ENCODE measurements at places on chromosomes 3 and 15.
A peak's percentile ranks its signal among the peaks of the same experiment; 100 is the strongest.

DNA sequence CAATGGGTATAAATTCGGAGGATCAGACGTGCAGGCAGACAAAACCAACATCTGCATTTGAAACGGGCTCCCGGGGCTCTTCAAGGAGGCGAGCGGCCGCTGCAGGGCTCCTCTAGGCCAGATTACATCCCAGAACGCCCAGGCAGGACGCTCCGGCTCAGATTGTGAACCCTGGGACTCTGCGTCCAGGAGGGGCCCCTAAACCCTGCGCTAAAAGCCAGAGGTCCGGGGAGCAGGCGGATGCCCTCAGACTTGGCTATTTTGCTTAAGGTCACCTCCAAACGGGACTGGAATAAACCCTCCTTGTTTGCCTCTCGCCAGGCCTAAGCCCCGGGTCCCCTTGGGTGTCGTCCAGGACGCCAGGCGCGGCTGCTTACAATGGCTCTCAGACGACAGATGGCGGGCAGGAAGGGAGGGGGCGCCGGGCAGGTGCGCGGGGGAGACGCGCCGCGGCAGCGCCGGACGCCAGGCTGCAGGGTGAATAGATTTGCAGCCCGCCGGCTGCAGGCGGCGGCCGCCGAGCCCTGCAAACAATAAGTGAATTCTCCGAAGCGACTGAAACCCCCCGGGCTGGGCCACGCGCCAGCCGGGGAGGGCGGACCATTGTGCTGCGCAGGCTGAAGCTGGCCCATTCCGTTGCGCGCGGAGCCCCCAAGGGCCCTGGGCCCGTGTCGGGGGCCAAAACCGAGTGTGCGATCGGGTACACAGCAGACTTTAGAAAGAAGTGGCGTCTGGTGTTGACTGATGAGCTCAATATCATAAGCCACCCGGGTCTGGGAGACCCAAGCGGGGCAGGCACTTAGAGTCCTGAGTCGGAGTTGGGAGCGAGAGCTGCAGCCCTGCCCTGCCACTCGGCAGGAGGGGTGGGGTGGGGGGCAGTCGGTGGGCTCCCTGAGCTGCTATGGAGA, 32.3 kb upstream of the AMOTL2 start:
- no peak for DNase-seq

DNA sequence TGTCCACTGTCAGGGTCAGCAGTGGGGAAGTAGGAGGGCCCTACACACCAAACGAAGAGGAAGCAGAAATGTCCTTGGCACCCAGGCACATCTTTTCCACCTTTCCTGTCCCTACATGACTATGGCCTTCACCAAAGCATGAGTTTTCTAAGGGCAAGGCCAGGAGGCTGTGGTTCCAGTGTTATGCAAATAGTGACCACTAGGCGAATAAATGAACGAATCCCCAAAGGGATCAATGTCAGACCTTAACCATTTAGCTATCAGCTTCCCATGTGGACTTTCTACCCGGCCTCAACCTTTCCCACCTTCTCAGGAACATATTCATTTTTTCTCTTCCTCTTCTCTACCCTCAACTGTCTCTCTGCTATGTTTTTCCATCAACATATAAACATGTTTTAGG, 63.1 kb downstream of the NTRK3 start:
- DNase-seq, result no peak

GRCh38 chr3:6172871-6173642, 687.9 kb upstream of the GRM7 start:
- DNase-seq, result no peak

DNA sequence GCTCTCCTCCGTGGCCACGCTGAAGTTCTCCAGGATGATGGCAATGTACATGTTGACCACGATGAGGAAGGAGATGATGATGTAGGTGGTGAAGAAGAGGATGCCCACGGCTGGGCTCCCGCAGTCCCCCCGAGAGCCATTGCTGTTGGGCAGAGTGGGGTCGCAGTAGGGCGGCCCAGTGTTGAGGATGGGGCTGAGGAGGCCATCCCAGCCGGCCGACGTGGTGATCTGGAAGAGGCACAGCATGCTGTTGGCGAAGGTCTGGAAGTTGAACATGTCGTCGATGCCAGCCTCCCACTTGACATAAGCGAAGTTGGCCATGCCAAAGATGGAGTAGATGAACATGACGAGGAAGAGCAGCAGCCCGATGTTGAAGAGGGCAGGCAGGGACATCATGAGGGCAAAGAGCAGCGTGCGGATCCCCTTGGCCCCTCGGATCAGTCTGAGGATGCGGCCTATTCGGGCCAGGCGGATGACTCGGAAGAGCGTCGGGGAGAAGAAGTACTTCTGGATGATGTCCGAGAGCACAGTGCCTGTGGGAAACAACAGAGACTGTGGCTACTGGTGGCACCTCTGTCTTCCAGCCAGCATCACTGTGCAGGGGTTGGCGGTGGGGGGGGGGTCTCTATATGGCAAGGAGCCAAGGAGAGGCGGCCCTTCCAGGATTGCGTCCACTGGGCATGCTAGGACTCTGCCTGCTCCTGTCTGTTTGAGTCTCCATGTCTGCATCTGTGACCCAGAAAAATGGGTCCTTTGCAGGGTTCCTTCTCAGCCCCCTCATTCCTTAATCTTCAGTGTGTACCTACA, 55.1 kb downstream of the EXOG start:
- no peak for DNase-seq

DNA sequence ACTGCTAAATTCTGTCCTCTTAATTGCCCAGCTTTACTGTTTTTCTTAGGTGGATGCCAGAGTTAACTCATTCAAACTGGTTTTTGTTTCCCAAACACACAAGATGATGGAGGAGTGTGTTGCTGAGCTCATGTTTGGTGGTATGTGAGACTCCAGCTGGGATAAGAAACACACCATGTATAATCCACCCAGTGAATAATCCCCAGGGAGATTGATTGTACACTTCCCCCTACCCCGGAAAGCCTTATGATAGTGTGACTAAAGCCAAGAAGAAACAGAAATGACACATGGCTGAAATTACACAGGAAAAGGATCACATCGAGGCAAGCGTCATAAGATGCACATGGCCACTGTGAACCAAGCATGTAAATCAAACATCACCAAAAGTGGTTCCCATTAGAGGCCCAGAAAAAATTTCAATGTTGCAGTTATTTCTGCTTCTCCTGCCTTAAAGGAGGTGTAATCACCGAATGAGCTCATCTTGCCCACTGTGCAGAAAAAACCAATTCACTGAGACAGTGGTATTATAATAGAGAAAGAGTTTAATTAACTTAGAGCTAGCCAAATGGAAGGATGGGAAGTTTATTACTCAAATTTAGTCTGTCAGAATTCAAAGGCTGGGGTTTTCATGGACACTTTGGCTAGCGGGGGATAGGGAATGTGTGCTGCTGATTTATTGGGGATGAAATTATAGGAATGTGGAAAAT, 56.7 kb upstream of the MAGI1 start:
- no peak for DNase-seq

GRCh38 chr3:43844757-43845156, 154.0 kb downstream of the ABHD5 start:
- no peak for DNase-seq

- DNase-seq, result no peak
These were observed 92.9 kb downstream of the THRB start for GRCh38 chr3:24401811-24402185.

DNA sequence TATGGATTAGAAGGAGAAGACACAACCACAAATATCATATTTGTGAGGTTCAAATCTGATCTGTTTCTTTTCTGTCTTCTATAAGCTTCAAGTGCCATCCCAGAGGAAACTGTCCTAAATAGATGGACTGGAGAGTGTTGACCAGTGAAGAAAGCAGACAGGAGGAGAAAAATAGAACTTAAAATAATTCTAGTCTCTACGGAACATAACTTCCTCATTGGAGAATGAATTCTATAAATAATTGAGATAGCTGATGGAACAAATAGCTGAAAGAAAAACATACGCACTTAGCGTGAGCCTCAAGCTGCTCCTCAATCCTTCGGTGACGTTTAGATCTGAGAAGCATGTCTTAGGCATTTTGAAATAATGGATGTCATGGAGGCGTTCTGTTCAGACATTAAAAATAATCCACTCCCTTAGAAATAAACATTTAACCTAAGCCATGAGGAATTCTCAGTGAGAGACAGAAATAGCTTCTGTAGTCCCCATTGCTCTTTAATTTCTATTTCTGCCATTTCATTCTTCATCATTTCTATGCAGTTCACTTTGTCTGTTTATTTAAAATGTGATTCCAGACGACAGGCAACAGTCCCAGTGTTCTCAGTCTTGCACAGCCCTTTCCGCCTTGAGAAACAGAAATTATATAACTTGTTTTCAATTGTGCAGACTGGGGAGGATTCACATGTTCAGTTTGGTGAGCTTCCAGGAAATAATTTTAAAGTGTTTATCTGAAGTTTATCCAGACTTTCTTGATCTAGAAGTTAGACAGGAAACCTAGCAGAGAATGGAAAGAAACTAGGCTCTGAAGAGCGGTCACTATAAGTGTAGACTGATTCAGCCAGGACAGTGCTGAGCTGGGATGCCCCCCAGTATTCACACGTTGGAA, 97.3 kb downstream of the NR1D2 start:
- DNase-seq, result no peak

- DNase-seq, result no peak
These were observed 9.8 kb upstream of the BMF start for GRCh38 chr15:40118473-40118872.

DNA sequence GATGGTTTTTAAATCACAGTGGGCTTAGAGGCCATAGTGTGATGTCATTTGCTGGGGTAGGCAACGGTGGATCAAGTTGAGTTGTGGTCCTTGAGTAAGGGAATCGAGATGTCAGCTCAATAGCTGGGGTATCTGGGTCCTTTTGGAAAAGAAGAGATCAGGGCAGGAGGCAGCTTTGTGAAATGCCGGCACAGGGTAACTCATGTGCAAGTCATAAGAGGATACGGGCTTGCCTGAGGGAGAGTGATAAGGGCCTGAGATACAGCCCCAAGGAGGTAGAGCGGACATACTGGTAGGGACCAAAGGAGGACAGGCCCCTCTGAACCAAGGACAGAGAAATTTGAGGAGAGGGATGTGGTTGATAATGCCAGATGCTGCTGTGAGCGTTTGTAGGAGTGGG, 4.2 kb upstream of the FAM131A start:
- DNase-seq, result no peak

DNA sequence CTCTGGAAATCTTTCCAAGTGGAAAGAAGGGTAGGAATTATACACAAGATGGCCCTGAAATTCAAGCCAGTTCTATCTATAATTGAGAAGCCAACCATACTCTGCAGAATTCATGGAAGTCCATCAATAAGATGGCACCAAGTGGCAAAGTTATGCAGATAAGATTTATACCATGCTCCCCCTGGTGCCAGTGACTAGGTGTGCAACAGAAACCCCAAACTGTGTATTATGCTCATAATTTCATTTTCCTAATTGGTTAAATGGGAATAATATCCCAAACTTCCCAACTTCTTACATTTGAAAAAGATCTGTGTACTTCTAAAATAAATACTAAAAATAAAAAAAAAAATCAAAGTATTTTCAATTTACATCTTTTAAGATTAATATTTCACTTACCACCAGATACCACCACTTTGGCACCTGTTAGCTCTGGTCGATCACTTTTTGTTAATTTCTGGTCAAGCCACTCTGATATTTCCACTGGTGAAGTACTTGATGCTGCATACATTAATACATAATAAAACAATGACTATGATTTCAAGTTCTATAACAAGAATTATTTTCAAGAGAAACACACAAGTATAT, 25.9 kb downstream of the ETFA start:
- DNase-seq, result no peak

DNA sequence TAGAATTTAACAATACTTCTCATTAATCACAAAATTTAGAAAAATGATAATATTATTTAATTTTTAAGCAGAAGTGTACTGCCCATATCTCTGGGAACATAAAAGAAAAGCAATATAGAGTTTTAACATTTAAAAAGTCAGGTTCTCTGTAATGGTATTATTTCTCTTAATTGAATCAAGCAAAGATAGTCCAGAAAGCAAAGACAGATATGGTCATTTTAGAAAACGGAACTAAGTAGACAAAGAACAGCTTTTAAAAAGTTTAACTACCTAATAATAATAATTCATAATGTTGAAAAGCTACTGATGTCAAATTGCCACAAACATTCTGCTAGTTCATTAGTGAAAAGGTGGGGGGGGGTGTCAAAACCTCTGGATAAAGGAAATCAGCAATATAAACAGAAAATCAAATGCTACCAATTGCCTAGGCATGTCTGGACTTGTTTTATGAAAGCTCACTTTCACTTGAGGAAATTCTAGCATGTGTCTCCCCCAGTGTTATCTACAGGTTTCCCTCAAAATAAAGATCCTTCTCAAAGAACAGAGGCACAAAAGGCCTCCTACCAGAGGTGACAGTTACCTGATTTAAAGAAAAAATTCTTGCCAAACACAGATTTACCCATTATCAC, 1.7 kb downstream of the ZMAT3 start:
- no peak for DNase-seq

- DNase-seq, result no peak
These were observed 2.4 kb upstream of the RASSF1 start for GRCh38 chr3:50342813-50343633.

GRCh38 chr3:66998113-66998903, at the start of gene KBTBD8:
Gene KBTBD8, plus strand, starts transcription at chr3:66998307. Its CDS starts 49 bp downstream, at chr3:66998356.
- peak; percentile 63 for DNase-seq

All from D721Med (cell line).